ENCODE measurements at places on chromosomes 4 and X.

GRCh38 chr4:83783215-83783614 is 247.3 kb downstream of the GPAT3 start:
- DNase-seq = no peak

- DNase-seq = no peak
Measured at GRCh38 chr4:81179326-81179725, 35.7 kb downstream of the PRKG2 start.

DNA sequence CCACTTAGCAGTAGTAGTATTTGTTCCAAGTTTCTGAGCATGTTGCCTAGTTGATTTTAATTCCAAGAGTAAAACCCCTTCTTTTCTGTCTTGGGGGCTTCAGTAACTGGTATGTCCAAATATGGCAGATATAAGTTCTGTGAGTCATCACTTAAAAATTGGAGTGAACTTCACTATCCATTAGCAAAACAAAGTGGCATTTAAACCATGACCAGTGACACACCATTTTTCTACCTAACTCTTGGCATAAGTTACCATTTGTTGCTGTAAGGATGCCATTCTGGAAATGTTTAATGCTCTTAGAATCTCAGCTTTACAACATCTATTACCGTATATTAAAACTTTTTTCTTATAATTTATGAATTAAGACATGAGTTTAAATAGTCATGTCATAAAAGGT is 102.0 kb downstream of the CBR4 start:
- no peak for DNase-seq

DNA sequence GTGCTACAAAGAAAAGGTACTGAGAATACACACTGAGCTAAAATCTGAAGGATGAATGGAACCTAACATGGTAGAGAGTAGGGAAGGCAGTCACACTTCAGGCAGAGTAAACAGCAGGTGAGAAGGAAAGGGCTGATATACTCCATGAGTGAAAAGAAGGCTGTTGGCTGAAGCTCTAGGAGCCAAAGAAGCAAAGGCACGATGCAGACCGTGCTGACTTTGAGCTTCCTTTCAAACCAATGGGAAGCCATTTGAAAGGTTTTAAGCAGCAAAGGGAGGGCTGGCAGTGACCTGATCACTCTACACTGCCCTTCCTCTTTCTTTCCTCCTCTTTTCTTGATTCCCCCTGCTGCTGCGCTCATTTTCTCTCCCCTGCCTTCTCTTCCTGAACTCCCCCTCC is 66.4 kb downstream of the TMEM154 start:
- no peak for DNase-seq

- peak; percentile 34 for DNase-seq
Measured at GRCh38 chr4:162793571-162793970, 373.1 kb downstream of the NAF1 start.

DNA sequence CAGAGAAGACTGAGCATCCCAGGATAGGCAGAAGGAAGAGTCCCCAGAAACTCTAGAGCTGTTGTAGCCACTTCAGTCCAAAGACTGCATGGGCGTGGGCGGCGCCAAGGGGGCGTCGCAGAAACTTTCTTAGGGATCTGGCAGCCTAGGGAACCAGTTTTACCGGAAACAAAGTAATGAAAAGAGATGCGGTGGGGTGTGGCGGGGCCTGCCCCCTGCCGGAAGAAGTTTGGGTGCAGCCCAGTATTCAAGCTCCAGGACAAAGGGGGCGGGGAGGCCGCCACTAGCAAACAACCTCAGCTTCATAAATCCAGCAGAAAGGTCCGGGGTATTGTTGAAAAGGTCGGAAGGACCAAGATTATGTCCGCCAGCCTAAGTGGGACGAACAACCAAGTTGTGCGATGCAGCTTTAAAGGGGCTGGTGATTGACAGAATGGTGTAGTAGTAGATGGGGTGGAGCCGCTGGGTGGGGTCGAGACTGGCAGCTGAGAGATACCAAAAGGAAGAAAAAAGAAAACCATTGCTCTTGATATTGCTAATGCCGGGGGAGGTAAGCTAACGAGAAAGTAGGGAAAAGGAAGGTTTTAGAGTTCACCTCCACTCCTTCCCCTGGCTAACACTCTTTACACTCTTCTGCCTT is 190.5 kb downstream of the RRAGB start:
- no peak for DNase-seq

DNA sequence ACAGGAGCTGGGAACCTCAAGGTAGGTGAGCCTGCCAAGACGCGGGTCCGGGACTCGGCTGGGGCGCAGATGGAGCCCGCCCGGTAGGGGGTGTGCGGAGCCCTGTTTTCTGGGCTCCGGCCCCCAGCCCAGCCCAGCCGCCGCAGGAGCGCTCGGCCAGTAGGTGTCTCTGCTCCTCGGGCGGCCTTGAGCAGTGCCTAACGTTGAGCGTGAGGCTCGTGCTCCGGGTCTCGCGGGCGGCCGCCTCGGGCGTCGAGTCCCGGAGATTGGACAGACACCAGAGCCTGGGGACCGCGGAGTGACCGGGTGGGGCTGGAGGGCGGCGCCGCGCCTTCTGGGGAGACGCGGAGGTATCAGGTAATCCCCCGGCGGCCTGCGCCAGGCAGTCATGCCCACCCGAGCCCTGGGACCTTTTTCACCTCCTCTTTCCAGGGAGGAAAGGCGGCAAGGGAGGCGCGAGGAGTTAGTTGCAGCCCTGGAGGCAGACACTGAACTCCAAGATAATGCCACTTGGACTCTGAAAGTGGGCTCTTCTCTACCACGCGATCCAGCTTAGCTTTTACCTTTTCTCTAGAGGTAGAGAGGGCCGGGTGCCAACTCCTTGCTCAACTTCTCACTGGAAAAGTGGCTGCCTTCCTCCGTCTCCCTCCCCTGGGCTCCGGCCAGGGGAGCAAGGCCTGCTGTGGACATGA is 14.5 kb upstream of the FGG start:
- peak; percentile 8 for DNase-seq

- peak; percentile 86 for DNase-seq
Measured at GRCh38 chrX:124555036-124555595, 208.8 kb downstream of the SH2D1A start.

- DNase-seq = no peak
Measured at GRCh38 chr4:109576462-109576861, 16.4 kb downstream of the MCUB start.

DNA sequence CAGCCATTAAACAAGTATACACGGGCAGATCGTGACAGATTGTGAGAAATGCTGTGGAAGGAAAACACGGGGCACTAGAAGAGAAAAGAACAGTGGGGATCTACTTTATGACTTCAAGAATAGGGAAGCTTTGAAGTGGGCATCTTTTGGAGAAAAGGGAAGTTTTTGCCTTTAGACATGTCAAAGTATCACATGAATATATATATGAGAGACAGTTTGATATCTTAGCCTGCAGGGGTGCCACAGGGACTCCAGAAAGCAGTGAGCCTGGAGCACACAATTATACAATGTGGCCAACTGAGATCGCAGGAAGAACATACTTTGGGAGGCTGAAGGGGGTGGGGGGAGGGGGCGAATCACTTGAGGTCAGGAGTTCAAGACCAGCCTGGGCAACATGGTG is 35.7 kb downstream of the RELL1 start:
- no peak for DNase-seq

GRCh38 chr4:187469627-187470026 is 525.9 kb upstream of the ZFP42 start:
- DNase-seq = no peak

- no peak for DNase-seq
Measured at GRCh38 chr4:79492148-79492547, 84.1 kb upstream of the GK2 start.

- no peak for DNase-seq
Measured at GRCh38 chr4:46124773-46125413, 1.0 kb upstream of the GABRG1 start.

DNA sequence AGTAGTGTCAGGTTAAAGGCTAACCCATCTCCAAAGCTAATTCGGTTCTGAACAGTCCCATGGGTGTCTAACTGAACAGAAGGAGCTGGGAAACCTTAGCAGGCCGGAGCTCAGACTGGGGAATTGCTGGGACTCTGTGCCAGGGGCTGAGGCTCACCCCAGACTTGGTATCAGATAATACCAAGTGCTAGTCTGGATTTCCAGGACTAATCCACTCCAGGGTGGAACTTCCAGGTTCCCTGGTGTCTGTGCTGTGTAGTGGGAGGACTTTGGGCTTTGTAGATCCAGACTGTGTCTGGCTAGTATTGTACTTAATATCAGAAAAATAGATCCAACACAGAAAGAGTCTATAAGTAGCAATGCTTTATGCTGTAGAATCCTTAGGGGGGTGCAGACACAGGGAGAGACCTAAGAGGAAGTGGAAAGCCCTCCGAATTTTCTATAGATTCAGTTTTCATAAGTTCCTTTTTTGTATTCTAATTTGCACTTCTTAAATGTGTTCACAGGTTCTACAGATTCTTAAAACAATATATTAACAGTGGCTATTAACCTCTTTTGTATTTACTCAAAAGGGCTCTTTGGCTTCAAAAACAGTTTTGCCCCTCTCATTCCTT is 4.1 kb downstream of the ZNF827 start:
- no peak for DNase-seq

DNA sequence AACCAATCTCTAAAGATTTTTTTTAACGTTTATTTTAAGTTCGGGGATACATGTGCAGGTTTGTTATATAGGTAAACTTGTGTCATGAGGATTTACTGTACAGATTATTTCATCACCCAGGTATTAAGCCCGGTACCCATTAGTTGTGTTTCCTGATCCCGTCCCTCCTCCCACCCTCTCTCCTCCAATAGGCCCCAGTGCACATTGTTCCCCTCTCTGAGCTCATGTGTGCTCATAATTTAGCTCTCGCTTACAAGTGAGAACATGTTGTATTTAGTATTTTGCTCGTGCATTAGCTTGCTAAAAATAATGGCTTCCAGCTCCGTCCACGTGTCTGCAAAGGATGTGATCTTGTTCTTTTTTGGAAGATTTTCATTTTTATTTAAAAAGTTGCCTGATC is 2309.4 kb upstream of the AGA start:
- DNase-seq = no peak

DNA sequence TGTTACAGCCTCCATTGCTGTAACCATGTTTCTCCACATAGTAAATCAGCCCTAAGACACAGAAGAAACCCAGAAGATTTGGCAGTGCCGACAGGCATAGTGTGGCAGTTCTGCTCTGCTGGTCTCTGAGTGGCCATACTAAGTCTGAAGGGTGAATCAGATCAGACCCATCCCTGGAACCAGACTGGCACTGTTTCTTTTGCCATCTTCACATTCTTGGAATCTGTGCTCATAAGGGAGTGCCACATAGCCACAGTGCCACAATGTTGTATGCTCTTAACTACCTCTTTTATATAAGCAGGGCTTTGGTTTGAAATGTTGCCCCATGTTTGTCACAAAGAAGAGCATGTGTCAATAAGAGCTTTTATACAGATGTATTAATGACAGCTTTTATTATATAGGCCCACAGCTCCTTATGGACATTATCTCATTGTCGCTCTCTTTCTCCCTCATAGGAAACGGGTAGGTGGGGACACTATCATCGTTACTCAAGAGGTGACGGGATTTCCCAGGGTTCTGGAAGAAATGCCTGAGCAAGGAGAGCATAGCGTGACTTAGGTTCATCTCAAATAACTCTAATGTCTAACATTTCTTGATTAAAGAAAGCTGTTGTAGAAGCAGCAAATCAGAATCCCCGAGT is 128.2 kb downstream of the CBR4 start:
- no peak for DNase-seq

GRCh38 chr4:47486231-47486673 is 1.2 kb downstream of the ATP10D start:
- DNase-seq = no peak

GRCh38 chr4:86641516-86642090 is 47.5 kb downstream of the PTPN13 start:
- no peak for DNase-seq

GRCh38 chrX:96474029-96474740 is 210.5 kb upstream of the DIAPH2 start:
- no peak for DNase-seq

DNA sequence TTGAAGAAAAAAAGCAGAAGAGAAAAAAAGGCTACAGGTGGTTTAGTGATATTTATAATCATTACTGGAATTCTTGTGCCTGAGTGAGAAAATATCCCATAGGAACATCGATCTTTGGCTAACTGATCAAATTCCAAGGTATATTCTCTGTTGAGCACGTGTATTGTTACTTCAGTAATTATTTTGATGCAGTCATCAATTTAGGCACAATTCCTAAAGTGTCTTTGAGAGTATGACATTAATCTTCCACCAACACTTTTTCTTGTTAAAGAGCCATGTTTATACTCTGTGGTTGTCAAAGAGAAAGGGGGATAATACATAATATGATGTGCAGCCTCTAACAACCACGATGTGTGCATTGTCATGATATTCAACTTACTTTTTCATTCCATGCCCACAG is 151.1 kb downstream of the TSPAN5 start:
- no peak for DNase-seq

GRCh38 chr4:75658876-75659275 is 14.3 kb downstream of the G3BP2 start:
- DNase-seq = no peak

- no peak for DNase-seq
Measured at GRCh38 chr4:9891056-9891455, 109.6 kb downstream of the DRD5 start.

- DNase-seq = no peak
Measured at GRCh38 chr4:73683033-73683432, 57.3 kb upstream of the CXCL8 start.

DNA sequence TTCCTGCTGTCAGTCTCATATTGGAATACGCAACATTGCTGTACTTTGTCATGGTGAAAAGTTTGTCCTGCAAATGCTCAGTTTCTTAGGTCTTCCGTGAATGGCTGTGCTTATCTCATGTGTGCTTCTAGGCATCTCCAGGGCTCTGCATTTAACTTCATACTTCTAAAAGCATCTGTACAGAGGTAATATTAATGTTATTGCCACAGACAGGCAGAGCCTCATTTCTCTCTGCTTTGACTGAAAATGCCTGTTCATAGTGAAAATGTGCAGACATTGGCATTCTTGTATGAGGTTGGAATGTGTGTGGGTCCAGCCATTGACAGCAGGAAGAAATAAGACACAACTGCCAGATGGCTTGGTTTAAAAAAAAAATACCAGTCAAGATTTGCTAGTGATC is 140.1 kb upstream of the TTC29 start:
- DNase-seq = no peak

GRCh38 chr4:81404741-81405140 is 67.0 kb downstream of the RASGEF1B start:
- no peak for DNase-seq

- no peak for DNase-seq
Measured at GRCh38 chr4:1015746-1016145, 4.3 kb downstream of the FGFRL1 start.

GRCh38 chr4:110793381-110793801 is 170.5 kb upstream of the PITX2 start:
- no peak for DNase-seq

- DNase-seq = peak; percentile 31
Measured at GRCh38 chr4:32824336-32824735, 2104.2 kb downstream of the PCDH7 start.

- DNase-seq = no peak
Measured at GRCh38 chr4:174156239-174156826, 127.1 kb downstream of the FBXO8 start.

DNA sequence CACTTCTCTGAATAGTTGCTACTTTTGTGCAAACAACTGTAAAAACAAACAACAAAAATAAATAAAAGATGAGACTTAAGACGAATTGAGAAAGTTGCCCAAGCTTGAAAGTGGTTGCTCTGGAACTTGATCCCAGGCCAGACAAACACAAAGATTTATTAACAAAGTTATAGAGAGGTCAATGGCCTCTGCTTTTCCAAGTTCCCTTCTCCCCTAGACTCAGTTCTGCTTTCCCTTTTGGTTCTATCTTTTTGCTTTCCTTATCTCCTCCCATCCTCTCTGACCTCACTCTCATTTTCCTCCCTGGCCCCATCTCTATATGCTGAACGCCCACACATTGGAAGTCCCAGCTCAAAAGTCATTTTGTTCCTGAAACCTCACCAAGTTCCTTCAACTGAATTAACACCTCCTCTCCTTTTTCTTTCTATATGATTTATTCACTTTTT is 82.7 kb downstream of the MXRA5 start:
- DNase-seq = no peak
